ENCODE measurements at places on chromosomes 11 and 22. TPM values are rescaled to one million over a fixed set of nuclear protein-coding genes. Genes with fewer than 3 reads are reported as not detected.
A peak's percentile ranks its signal among the peaks of the same experiment; 100 is the strongest.

DNA sequence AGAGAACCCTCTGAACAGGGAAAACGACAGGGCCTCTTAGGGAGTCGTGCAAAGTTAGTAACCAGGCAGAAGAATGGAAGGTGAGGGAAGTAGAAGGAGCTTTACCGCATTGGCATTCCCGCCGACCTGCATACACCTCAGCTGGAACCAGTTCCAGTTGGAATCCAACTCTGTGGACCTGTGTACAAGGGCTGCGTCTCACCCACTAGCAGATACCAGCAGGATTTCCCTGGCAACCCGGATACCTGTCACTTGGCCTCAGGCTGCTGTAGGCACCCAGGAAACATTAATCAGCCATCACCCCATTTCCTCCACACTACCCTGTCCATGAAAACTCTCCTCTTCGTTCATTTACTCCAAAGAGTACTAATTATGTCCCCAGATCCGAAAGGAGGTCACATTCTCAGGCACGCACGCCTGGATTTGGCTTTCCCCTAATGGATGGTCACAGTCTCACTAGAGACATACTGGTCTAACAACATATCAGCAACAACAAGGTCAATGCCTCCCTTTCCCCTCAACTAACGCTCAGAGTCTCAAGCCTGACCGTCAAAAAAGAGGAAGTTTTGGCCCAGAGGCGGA, 842 bp downstream of the ARFGAP2 start:
- no peak for DNase-seq

DNA sequence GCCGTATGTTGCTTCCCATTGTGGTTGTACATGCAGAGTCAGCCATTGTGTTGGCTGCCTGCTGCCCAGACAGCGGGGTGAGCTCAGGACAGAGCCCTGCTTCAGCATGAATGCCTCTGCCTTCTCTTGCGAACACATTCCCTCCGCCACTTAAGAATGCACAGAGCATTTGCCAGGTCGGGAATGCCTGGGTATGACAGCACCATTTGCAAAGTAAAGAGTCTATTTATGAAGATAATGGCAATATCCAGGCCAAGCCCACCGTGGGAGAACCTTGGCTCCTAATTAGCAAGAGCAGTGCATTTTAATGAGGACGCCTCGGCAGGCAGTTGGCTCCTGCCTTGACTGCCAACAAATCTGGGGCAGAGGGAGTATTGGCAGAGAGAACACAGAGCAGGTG, 62.5 kb upstream of the SORL1 start:
- DNase-seq: no peak

DNA sequence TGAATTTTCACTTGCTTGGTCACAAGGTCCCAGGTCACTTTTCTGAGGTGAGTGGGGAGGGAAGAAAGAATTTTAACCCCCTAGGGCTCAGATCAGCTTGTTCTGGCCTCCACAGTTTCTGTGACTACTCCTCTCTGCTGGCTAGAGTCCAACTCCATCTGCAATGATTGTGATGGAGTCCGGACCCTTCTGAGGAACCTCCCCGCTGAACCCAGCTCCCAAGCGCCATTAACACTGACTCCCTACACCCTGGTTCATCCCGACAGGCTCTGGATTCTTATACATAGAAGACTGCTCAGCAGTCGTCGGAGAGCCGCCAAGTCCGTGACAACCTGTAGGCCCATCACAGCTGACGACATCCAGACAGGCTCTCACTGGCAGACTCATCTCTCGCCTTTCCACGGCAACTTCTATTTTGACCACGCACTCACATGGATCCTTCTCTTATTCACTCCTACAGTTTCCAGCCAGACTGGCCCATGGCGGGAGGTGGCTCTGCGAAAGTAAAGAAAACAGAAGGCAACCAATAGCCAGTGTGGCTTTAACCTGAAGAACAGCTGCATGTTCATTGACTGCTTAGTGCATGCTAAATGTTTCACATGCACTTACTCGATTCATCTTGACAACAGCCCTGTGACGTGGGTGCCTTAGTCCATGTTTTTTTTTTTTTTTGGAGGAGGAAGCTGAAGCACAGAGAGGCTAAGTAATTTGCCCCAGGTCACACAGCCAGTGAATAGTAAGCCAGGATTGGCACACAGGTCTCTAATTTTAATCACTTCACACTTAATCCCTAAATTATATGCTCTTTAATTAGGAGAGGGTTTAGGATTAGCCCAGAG, 68.0 kb upstream of the PRDM11 start:
- no peak for DNase-seq

- DNase-seq: no peak
These were observed 160.6 kb downstream of the TMEM135 start for GRCh38 chr11:87198266-87198881.

- no peak for DNase-seq
These were observed 1.6 kb downstream of the CCND1 start for GRCh38 chr11:69642549-69642912.

DNA sequence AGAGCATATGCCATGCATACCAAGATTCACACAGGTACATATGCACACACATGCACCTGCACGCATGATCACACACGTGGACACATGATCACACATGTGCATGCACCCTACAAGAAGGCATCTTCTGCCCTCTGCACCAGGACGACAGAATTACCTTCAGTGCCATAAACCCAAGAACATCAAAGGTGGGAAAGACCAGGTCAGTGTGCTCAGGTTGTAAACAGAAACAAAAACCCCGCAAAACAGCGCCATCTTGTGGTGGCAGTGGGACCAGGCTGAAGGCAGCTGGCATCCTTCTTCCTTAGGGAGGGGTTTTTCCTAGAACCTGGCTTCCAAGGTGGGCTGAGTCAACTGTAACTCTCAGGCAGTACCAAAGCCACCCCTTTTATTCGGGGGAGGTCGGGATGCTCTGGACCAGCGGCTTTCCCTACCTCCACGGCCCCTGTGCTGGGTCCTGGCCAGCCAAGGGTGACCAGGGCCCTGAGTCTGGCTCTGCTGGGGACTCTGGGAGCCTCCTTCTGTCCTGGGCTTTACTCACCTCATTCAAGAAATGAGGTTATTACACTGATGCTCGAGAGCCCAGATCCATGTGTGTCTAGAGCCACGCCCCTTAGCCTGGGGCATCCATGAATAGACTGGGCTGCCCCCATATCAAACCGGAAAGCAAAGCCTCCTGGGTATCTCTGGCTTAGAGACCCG, 69.4 kb upstream of the FGF3 start:
- DNase-seq: peak; percentile 76

The OR8D1 gene
- polyA plus RNA-seq: not detected

- DNase-seq: no peak
These were observed 5.4 kb upstream of the PAX6 start for GRCh38 chr11:31816468-31817053.

DNA sequence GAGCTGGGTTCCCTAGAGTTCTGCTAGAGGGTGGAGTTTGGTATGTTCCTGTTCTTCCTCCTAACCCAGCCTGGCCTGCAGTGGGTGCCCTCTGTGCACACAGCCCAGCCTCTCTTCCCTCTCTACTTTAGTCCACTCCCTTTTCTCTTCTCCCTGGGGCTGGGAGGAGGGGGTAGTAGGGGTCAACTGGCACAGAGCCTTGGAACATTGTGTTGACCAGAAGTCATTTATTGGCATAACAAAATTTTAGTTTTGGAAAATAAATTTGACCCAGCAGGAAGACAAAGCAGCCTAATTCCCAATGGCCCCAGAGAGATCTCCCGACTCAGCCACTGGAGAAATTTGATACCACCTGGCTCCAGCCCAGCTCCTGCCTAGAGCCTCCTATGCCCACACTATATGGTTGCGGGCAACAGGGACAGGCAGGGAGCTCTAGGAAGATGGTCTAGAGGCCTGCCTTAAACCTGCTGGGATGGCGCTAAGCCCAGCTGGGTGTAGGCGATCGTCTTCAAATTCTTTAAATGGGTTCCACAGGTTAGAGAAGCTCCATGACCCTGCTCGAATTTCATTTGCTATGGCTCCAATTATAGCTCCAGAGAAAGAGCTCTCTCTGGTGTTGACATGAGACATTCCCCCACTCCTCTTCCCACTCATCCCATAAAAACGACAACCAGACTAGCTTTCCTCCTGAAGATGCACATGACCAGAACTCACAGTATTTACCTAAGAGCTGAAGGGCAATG, 9.9 kb downstream of the PCSK7 start:
- peak; percentile 53 for DNase-seq

The ACTN3 gene
- polyA plus RNA-seq: 1.1 TPM

DNA sequence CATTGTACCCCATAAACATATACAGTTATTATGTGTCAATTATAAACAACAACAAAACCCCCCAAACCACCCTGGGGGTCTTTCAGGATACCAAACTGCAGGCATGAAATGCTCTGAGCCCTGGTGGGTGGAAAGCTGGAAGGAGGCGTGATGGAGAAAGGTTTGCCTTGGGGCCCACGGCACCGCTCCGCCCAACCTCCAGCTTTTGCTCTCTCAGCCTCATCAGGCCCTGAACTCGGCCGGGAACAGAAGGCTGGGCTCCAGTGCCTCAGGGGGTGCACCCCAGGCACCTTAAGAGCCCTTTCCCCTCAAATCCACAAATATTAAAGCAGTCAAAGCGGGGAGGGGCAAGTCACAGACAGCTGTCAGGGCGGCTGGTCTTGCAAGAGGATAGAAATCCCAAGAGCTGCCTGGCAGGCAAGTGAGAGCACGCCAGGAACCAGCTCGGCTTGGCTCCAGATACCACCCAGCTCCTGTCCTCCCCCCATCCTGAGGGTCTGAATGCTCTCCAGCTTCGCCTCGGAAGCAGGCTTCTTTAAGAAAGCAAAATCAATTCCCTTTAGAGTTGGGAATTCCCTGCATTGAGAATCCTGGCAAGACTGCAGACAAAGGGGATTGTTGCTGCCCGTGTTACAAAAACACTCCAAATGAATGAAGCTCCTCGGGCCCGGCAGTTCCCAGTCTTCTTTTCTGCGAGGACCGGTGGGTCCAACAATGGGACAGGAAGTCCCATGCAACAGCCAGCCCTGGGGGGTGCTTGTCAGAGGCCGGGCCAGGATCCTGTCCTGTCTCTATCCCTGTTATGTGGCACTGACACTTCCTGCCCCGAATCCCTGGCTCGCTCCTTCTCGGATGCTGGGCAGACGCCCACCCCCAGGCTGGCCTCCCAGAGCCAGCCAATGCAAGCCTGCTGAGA, 80.8 kb downstream of the NAT10 start:
- DNase-seq: no peak

The HORMAD2 gene
- not detected for polyA plus RNA-seq

DNA sequence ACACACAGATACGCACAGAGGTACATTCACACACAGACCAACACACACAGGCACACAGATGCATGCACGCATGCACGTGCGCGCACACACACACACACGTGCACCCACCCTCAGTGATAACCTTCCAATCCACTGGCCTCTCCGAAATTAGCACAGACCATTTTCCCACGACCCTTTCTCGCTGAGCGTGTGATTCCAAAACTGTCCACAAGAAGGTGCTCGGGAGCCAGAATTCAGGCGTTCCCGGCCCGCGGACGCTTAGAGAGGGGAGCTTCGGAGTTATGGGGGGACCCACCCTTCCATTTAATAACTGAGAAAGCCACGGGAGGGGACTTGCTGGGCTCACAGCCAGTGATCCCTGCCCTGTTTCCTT, 33.8 kb upstream of the SLC35C1 start:
- peak; percentile 72 for DNase-seq

GRCh38 chr11:26823963-26824362, 102.1 kb upstream of the SLC5A12 start:
- no peak for DNase-seq

GRCh38 chr11:31487848-31488247, 21.6 kb downstream of the IMMP1L start:
- peak; percentile 32 for DNase-seq

The ME3 gene
- 29.7 TPM for polyA plus RNA-seq

DNA sequence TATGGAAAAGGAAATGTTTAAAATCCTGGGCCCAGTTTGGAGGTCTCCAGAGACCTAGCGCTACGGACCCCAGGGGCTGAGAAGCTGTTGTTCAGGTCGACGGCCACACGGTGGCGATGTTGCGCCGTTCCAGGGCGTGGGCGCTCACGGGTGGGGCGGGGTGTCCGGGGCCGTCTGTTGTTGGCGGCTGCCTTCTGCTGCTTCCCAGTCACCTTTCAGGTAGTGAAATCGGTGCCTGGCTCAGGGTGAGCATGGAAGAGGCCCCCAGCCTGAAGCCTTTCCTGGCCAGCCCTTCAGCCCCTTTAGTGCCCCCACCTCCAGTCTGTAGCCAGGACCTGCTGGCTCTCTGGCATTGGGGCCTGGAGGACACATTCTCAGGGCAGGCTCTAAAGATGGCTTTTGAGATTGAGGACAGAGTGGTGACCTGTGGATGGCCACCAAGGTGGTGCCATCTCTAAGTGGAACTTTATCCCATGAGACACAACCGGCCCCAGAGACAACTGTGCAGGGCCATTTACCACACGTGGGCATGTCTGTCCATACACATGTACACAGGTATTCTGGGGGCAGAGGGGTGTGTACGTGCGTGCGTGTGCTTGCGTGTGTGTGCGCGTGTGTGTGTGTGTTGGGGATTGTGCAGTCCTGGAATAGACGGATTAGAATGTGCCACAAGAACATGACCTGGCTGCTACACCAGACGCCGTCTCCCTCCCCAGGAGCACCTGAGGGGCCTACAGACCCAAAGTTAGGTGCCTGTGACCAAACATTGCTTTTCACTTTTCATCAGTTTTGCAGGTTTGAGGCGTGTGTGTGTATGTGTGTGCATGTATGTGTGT, 53.8 kb downstream of the ST14 start:
- peak; percentile 66 for DNase-seq

The PATE1 gene
- polyA plus RNA-seq: 0.12 TPM

The GAL3ST1 gene
- polyA plus RNA-seq: 23.8 TPM

GRCh38 chr11:130999086-130999485, 82.8 kb upstream of the SNX19 start:
- DNase-seq: no peak

GRCh38 chr22:21738081-21738480, 2.5 kb upstream of the YPEL1 start:
- DNase-seq: no peak

- DNase-seq: no peak
These were observed 391.9 kb upstream of the CADM1 start for GRCh38 chr11:115896084-115896483.

DNA sequence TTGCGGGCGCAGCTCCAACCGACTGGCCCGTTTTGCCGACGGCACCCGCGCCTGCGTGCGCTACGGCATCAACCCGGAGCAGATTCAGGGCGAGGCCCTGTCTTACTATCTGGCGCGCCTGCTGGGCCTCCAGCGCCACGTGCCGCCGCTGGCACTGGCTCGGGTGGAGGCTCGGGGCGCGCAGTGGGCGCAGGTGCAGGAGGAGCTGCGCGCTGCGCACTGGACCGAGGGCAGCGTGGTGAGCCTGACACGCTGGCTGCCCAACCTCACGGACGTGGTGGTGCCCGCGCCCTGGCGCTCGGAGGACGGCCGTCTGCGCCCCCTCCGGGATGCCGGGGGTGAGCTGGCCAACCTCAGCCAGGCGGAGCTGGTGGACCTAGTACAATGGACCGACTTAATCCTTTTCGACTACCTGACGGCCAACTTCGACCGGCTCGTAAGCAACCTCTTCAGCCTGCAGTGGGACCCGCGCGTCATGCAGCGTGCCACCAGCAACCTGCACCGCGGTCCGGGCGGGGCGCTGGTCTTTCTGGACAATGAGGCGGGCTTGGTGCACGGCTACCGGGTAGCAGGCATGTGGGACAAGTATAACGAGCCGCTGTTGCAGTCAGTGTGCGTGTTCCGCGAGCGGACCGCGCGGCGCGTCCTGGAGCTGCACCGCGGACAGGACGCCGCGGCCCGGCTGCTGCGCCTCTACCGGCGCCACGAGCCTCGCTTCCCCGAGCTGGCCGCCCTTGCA, 1.0 kb downstream of the FJX1 start:
- DNase-seq: peak; percentile 34

GRCh38 chr22:43411869-43412807, at the start of gene MPPED1:
TSS of gene MPPED1 (plus strand) at chr22:43412014. CDS start at chr22:43424986, 12,972 bp downstream.
- no peak for DNase-seq

All from left kidney (tissue), 8 donors.